Glutamatergic neuron (in vitro differentiated cells): ENCODE measurements at places on chromosomes 5 and 9. TPM values are rescaled to one million over a fixed set of nuclear protein-coding genes. Genes with fewer than 3 reads are reported as not detected.
A peak's percentile ranks its signal among the peaks of the same experiment; 100 is the strongest.

- no peaks in the 10 kb centered on the region for H3K4me1 ChIP-seq
- H3K27me3 ChIP-seq: no peaks in the 10 kb centered on the region
- no peaks in the 10 kb centered on the region for H3K36me3 ChIP-seq
- no peak overlapping the region for H3K4me3 ChIP-seq
- H3K27ac ChIP-seq: no peak overlapping the region
- DNase-seq: no peak
Observed at GRCh38 chr5:58182287-58182841, 277.5 kb downstream of the PLK2 start.

- H3K27ac ChIP-seq: no peak overlapping the region
- H3K36me3 ChIP-seq: peaks cover 5% of the 10 kb centered on the region
- no peak overlapping the region for H3K4me3 ChIP-seq
- H3K4me1 ChIP-seq: peaks cover 2% of the 10 kb centered on the region
Observed at GRCh38 chr9:135199489-135199888, 112.0 kb downstream of the OLFM1 start.

- no peaks in the 10 kb centered on the region for H3K4me1 ChIP-seq
- DNase-seq: no peak
- peaks cover 12% of the 10 kb centered on the region for H3K36me3 ChIP-seq
- H3K27me3 ChIP-seq: peaks cover 4% of the 10 kb centered on the region
Observed at GRCh38 chr5:104189909-104190308, 627.3 kb upstream of the NUDT12 start.

GRCh38 chr5:158121678-158122077 is 262.7 kb upstream of the CLINT1 start:
- no peak overlapping the region for H3K27ac ChIP-seq
- no peak for DNase-seq

GRCh38 chr5:132779961-132780360 is 2.9 kb upstream of the SEPTIN8 start:
- DNase-seq: no peak
- peaks cover 12% of the 10 kb centered on the region for H3K4me1 ChIP-seq
- H3K36me3 ChIP-seq: no peaks in the 10 kb centered on the region

- DNase-seq: no peak
- no peaks in the 10 kb centered on the region for H3K36me3 ChIP-seq
- no peak overlapping the region for H3K4me3 ChIP-seq
- no peaks in the 10 kb centered on the region for H3K4me1 ChIP-seq
- H3K27ac ChIP-seq: no peak overlapping the region
- H3K27me3 ChIP-seq: no peaks in the 10 kb centered on the region
Observed at GRCh38 chr5:35790457-35790822, 66.3 kb upstream of the IL7R start.

- H3K27me3 ChIP-seq: no peaks in the 10 kb centered on the region
- peaks cover 10% of the 10 kb centered on the region for H3K4me1 ChIP-seq
Observed at GRCh38 chr5:118723021-118723338, 265.4 kb downstream of the DTWD2 start.

DNA sequence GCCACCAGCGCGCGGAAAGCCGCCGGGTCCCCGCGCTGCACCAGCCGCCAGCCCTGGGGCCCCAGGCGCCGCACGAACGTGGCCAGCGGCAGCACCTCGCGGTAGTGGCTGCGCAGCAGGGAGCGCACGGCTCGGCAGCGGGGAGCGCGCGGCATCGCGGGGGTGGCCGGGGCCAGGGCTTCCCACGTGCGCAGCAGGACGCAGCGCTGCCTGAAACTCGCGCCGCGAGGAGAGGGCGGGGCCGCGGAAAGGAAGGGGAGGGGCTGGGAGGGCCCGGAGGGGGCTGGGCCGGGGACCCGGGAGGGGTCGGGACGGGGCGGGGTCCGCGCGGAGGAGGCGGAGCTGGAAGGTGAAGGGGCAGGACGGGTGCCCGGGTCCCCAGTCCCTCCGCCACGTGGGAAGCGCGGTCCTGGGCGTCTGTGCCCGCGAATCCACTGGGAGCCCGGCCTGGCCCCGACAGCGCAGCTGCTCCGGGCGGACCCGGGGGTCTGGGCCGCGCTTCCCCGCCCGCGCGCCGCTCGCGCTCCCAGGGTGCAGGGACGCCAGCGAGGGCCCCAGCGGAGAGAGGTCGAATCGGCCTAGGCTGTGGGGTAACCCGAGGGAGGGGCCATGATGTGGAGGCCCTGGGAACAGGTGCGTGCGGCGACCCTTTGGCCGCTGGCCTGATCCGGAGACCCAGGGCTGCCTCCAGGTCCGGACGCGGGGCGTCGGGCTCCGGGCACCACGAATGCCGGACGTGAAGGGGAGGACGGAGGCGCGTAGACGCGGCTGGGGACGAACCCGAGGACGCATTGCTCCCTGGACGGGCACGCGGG is at the start of gene TERT:
TSS of gene TERT (minus strand) at position 234 of the 815 bp plus-strand sequence. CDS start at position 155, 79 bp downstream.
- no peaks in the 10 kb centered on the region for H3K36me3 ChIP-seq
- H3K27ac ChIP-seq: peak within 1 kb of the TSS; percentile 33
- peak within 1 kb of the TSS; percentile 69 for H3K4me3 ChIP-seq
- H3K4me1 ChIP-seq: peaks cover 22% of the 10 kb centered on the region

DNA sequence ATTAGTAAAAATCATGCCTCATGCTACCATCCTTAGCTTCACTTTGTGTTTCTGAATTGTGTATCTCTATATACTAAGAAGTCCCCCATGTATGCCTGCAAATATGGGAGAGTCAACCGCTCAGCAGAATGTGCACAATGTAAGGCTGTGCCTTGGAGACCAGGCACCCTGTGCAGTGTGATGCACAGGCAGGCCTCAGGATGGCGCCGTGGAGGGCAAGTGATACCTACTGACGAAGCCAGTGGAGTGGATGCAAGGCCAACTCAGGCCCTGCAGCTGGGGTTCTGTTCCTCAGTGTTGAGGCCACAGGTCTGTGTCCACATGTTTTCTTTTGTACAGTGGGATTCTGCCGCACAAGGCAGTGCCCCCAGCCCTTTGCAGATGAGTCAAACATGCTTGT is 28.4 kb downstream of the SYK start:
- H3K4me1 ChIP-seq: peaks cover 12% of the 10 kb centered on the region
- no peaks in the 10 kb centered on the region for H3K27me3 ChIP-seq
- no peak for DNase-seq
- no peak overlapping the region for H3K4me3 ChIP-seq
- peaks cover 5% of the 10 kb centered on the region for H3K36me3 ChIP-seq
- H3K27ac ChIP-seq: no peak overlapping the region

- no peak overlapping the region for H3K4me3 ChIP-seq
- no peak overlapping the region for H3K27ac ChIP-seq
- no peaks in the 10 kb centered on the region for H3K36me3 ChIP-seq
Observed at GRCh38 chr5:33939556-33940262, 3.5 kb downstream of the RXFP3 start.

- H3K4me3 ChIP-seq: no peak overlapping the region
- H3K27me3 ChIP-seq: peaks cover 3% of the 10 kb centered on the region
- H3K4me1 ChIP-seq: peaks cover 9% of the 10 kb centered on the region
- H3K27ac ChIP-seq: no peak overlapping the region
- no peak for DNase-seq
Observed at GRCh38 chr5:89721353-89721752, 688.2 kb downstream of the CETN3 start.

DNA sequence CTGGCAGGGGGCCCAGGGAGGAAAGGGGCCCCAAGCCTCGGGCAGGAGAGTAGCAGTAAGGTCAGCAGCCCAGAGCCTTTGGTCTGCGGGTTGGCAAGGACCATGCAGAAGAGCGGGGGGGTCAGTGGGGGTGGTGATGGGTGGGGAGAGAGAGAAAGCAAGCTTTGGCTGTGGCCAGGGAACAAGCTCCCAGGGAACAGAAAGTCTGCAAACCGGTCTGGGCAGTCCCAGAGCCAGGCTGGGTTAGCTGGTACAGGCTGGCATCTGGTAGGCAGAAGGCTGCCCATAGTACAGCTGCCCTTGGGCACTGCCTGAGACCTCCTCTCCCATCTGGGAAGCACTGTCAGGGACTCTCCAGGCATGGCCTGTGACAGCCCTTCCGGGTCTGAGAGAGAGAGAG is 10.5 kb upstream of the EPB41L4B start:
- peaks cover 2% of the 10 kb centered on the region for H3K4me1 ChIP-seq
- no peak for DNase-seq
- no peak overlapping the region for H3K4me3 ChIP-seq
- H3K36me3 ChIP-seq: no peaks in the 10 kb centered on the region
- no peak overlapping the region for H3K27ac ChIP-seq
- H3K27me3 ChIP-seq: peaks cover 2% of the 10 kb centered on the region

DNA sequence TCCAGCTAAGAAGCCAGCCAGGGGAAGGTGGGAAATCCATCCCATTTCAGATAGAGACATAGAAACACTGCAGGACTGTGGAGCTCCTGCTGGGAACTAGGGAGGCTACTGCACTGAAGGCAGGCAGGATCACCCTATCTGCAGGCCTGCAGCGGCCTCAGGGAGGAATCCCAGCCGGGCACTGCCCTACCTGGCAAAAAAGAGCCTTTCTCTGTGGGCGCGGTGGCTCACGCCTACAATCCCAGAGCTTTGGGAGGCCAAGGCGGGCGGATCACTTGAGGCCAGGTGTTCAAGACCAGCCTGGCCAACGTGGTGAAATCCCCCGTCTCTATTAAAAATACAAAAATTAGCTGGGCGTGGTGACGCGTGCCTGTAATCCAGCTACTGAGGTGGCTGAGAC is 71.4 kb upstream of the PHYKPL start:
- no peak for DNase-seq
- H3K27ac ChIP-seq: no peak overlapping the region
- H3K4me3 ChIP-seq: no peak overlapping the region
- peaks cover 6% of the 10 kb centered on the region for H3K4me1 ChIP-seq
- H3K27me3 ChIP-seq: peaks cover 4% of the 10 kb centered on the region
- peaks cover 10% of the 10 kb centered on the region for H3K36me3 ChIP-seq

DNA sequence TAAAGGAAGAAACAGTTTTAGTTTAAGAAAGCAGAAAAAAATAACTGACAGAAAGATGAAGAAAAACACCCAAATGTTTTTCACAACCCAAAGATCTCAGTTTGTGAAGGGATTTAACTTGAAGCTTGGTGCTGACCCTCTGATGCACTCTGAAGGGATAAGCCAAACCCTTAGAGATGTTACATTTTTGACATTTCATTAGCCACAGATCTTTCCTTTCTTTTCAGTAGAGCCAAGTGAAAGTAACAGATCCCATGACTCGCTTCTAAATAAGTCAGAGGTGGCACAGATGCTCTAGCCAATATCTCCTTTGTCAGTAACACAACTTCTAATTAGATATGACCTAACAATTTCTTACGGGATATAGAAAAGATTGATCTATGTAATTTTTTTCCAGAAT is 394.5 kb upstream of the EDIL3 start:
- no peaks in the 10 kb centered on the region for H3K36me3 ChIP-seq
- H3K4me3 ChIP-seq: no peak overlapping the region
- no peaks in the 10 kb centered on the region for H3K27me3 ChIP-seq
- DNase-seq: no peak
- no peak overlapping the region for H3K27ac ChIP-seq
- no peaks in the 10 kb centered on the region for H3K4me1 ChIP-seq

- DNase-seq: no peak
- peaks cover 11% of the 10 kb centered on the region for H3K4me1 ChIP-seq
- H3K36me3 ChIP-seq: peaks cover 20% of the 10 kb centered on the region
- peak overlapping the region; percentile 98 for H3K4me3 ChIP-seq
- peak overlapping the region; percentile 84 for H3K27ac ChIP-seq
Observed at GRCh38 chr5:17214893-17215292, 2.5 kb upstream of the BASP1 start.

GRCh38 chr9:101480386-101480785 is 44.8 kb upstream of the ALDOB start:
- H3K36me3 ChIP-seq: peaks cover 10% of the 10 kb centered on the region
- peaks cover 2% of the 10 kb centered on the region for H3K27me3 ChIP-seq
- peak overlapping the region; percentile 16 for H3K4me3 ChIP-seq
- peak overlapping the region; percentile 36 for H3K27ac ChIP-seq
- no peak for DNase-seq

GRCh38 chr5:170720179-170720578 is 63.3 kb upstream of the GABRP start:
- H3K27ac ChIP-seq: no peak overlapping the region
- no peaks in the 10 kb centered on the region for H3K36me3 ChIP-seq
- DNase-seq: no peak

- no peak overlapping the region for H3K27ac ChIP-seq
- H3K27me3 ChIP-seq: no peaks in the 10 kb centered on the region
- DNase-seq: no peak
- H3K36me3 ChIP-seq: no peaks in the 10 kb centered on the region
- H3K4me3 ChIP-seq: no peak overlapping the region
Observed at GRCh38 chr9:92543972-92544371, 8.2 kb upstream of the ECM2 start.

DNA sequence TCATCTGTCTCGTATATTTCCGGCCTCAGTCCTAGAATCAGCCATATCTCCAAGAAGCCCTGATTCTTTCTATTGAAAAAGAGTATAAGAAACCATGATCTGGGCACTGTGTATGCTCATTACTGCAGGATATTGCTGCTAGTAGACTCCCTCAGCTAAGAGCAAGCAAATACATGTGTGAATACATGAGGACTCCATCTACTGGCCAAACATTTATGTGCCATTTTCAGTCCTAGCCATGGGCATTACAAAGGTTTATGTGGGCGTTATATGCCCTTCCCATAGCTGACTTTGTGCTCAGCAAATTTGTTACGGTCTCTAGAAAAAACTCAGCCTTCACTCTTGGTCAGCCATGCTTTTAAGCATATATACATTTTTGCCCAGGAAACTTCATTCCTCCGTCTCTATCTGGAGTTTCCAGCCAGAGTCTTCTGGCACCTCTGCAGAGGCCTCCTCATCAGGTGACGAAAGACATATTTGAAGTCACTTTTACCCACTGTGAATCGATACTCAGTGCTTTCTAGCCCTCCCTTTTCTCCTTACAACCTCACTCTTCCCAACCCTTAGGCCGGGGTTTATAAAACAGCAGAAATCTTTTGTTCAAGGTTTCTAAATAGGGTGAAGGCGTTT is 1495.6 kb upstream of the CDH6 start:
- H3K36me3 ChIP-seq: no peaks in the 10 kb centered on the region
- no peak for DNase-seq
- H3K27ac ChIP-seq: no peak overlapping the region
- H3K27me3 ChIP-seq: no peaks in the 10 kb centered on the region
- H3K4me1 ChIP-seq: no peaks in the 10 kb centered on the region
- no peak overlapping the region for H3K4me3 ChIP-seq

DNA sequence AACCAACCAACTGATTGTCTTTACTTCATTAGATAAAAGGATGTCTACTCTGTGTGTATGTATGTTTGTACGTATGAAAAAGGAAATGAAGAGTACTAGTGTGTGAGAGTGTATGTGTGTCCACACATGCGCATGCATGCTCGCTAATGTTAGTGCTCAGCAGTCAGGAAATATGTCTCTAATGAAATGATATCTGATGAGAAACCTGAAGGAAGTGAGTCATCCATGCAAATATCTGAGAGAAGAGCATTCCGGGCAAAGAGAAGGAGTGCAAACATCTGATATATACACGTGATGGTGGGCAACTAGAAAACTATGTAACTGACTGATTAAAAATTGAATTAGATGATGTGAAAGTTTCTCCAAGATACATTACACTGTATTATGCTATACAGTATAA is 29.6 kb upstream of the UGCG start:
- no peaks in the 10 kb centered on the region for H3K36me3 ChIP-seq
- peaks cover 2% of the 10 kb centered on the region for H3K27me3 ChIP-seq
- H3K4me1 ChIP-seq: no peaks in the 10 kb centered on the region
- DNase-seq: no peak

The PALM2AKAP2 gene
- 1.0 TPM for total RNA-seq

The CFAP157 gene
- total RNA-seq: 0.61 TPM

The TTC16 gene
- not detected for total RNA-seq

The WDR38 gene
- not detected for total RNA-seq

The THBS4 gene
- total RNA-seq: 41.1 TPM

The PFN3 gene
- total RNA-seq: not detected

The AGPAT2 gene
- 72.8 TPM for total RNA-seq

The NUTM2F gene
- total RNA-seq: not detected

The PCDHB9 gene
- total RNA-seq: 12.2 TPM
